ENCODE measurements at places on chromosomes 6 and 20.

GRCh38 chr20:21063276-21063675, 42.9 kb downstream of the LINC00237 start:
- DNase-seq: no peak

- no peak for DNase-seq
Measured at GRCh38 chr6:96657344-96657743, 94.4 kb downstream of the FHL5 start.

DNA sequence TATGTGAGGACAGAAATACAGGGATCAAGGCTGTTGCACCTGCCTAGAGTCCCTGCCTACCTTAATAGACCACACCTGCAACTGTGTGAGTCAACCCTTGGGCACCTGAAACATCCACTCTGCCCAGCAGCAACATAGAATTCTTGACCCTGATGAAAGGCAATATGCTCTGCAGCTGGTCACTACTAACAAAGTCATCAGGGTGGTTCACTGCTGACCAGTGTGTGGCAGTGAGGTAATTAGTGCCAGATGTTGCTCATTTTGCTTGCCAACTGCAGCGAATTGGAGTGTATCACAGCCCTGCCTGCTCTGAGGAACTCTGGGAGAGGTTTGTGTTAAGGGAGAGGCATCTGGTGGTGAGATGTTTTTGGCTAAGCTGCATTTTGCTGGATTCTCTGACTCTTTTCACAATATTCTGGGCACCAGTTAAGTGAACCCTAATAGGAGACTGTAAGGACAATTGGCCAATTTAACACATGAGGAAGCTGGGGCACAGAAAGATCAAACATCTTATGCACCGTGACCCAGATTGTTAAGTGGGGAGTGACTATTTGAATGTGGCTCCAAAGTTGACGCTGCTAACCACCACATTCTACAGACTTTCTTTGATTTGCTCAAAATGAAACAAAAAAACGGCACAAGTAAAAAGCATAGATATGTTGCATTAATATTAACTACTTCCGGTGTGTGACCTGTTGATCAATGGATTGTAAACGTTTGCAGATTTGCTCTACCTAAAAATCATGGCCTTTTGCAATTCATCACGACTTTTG, 61.9 kb upstream of the OPRM1 start:
- DNase-seq: peak; percentile 14

DNA sequence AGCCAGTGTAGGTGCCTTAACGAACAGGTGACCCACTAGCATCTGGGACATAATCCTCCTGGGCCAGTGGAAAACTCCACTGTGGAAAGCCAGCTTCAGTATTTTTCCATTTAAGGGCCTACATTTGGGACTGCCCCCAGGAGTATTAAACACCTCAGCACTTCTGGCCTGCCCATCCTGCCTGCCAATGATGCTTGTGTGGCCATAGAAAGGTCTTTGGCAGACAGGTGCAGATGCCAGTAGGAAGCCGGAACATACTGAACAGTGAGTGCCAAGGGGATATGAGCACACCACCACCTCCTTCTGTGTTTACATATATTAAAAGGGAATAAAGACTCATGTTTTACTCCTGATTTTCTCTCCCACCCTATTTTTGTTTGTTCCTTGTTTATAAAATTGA, 19.9 kb downstream of the MCM8 start:
- DNase-seq: no peak

- DNase-seq: peak; percentile 56
Measured at GRCh38 chr20:21702553-21703470, 2.7 kb upstream of the PAX1 start.

GRCh38 chr6:44869321-44869897, 458.7 kb upstream of the RUNX2 start:
- DNase-seq: no peak

DNA sequence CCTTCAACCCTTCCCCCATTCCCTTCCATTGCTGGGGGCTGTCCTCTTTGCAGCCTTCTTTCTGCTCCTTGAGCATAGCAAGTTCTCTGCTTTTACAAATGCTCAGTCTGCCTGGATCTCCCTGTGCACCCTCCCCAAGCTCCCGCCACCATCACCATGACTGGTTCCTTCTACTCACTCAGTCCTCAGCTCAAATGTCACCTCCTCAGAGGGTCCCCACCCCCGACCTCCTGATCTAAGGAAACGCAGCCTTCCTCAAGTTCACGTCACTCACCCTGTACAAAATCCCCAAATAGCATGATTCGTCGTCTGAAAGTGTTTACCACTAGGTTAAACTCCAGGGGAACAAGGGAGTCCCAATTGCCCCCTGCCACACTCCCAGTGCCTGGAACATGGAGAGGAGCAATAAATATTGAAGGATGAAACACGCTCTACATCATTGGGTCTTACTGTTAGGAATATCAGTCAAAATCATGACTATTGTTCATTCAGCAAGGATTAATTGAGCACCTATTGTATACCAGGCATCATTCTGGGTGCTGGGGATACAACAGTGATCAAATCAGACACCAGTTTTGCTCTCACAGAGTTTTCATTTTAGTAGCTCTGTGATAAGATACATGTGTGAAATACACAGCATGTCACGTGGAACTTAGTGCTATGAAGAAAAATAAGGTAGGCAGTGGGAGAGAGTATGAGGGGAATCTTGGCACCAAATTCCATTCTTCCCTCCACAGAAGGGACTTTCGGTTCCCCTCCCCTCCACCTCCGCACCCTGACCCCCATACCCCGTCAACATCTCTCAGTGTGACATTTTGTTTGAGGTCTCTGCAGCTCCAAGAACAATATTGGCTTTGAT, 15.6 kb downstream of the TP53RK start:
- DNase-seq: no peak

DNA sequence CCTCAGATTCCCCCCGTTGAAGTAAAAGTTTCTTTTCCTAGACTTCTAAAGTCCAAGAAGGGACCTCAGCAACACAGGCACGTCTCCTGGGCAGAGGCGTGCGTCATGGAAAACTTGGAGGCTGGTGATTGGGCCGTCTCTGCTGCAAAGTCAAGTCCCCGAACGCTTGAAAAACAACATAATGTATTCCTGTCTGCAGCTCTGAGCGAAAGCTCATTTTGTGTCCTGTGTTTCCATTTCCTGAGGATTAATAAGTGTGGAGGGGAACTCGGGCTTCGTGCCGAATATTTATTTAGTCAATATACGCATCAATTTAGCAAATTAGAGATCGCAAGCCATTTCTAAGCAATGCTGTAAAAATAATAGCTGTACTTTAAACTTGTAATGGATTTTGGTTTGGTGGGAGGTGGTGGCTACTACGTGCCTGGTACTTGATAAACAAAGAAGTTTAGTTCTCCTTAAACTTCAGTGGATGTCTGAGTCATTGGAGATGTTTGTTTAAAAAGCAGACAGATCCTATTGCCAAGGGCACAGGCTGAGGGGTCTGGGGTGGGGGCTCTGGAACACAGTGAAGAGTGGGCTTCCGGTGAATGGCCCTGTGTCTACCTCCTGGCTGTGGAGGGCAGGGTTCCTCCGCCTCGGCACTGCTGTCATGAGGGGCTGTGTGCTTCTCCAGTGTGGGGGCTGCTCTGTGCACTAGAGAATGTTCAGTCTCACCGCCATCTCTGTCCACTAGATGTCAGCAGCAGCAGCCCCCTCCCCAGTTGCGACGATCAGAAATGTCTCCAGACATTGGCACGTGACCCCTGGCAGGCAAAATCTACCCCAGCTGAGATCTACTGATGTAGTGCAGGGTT, 21.8 kb downstream of the PCK1 start:
- no peak for DNase-seq

GRCh38 chr6:118514689-118515088, 33.4 kb upstream of the PLN start:
- no peak for DNase-seq

DNA sequence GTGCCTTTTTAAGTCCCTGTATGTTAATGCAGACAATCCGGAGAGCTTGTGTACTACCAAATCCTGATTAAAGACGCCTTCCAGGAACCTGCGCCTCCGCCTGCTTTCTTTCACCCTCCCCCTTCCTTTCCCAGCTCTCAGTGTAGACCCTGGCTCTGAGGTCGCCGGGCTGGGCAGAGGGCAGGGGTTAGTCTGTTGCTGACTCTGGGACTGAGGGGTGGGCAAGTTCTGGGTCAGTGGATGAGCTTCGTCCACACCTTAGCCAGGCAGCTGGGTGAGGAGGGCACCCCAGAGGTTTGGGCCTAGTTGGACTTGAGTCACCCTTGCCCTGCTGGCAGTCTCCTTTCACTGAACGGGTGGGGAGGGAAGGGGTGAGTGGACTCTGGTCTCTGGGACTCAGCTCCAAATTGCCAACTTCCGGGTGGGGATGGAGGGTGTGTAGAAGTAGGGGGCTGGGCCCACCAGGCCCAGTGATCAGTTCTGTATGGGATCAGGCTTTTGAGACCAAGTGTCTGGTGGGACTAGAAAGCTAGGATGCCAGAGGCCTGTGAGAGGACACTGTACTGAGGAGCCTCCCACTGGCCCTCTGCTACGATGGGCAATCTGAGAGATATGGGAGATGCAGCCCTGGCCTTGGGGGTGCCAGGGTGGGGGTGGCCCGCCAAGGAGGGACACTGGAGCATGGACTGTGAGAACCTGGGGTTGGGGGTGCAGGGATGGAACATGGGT, 21.3 kb upstream of the SLC22A7 start:
- no peak for DNase-seq

GRCh38 chr6:144395014-144395413, 109.9 kb downstream of the UTRN start:
- no peak for DNase-seq

GRCh38 chr6:129641344-129641743, 68.6 kb downstream of the ARHGAP18 start:
- DNase-seq: peak; percentile 74

GRCh38 chr6:117555882-117556498, 46.3 kb downstream of the GOPC start:
- no peak for DNase-seq

GRCh38 chr6:151647976-151648639, 154.3 kb downstream of the CCDC170 start:
- DNase-seq: no peak

GRCh38 chr6:39092124-39092523, 22.9 kb downstream of the SAYSD1 start:
- no peak for DNase-seq

DNA sequence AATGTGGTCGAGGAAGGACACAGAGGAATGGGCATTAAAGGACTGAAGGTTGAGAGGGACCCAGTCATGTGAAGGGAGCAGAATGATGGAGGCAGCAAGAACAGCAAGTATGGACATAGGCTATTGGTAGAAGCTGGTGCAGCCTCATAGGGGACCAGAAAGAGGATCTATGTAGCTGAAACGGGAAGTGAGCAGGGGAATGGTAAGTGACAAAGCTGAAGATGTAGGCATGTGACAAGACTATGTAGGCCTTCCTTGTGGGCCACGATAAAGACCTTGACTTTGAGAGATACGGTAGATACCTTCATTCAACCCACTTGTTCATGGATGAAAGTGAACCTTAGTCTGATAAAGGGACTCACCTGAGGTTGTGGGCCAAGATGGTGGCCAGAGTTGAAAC, 3.5 kb downstream of the CTNNBL1 start:
- no peak for DNase-seq

DNA sequence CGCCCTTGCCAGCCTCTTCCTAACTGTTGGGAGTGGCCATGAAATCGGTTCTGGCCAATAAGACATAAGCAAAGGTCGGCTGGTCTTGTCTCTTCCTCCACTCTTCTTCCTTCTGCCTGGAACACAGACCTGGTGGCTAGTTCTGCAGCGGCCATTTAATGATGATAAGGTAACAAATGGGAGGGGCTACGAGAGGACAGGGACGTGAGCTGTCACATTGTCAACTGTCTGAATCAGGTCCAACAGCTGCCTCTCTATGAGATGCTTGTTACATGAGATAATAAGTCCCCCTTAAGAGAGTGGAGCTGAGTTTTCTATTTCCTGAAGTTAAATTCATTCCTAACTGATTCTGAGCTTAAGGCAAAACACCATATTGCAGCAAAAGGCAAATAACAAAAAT, 12.5 kb upstream of the TMEM242 start:
- DNase-seq: no peak

DNA sequence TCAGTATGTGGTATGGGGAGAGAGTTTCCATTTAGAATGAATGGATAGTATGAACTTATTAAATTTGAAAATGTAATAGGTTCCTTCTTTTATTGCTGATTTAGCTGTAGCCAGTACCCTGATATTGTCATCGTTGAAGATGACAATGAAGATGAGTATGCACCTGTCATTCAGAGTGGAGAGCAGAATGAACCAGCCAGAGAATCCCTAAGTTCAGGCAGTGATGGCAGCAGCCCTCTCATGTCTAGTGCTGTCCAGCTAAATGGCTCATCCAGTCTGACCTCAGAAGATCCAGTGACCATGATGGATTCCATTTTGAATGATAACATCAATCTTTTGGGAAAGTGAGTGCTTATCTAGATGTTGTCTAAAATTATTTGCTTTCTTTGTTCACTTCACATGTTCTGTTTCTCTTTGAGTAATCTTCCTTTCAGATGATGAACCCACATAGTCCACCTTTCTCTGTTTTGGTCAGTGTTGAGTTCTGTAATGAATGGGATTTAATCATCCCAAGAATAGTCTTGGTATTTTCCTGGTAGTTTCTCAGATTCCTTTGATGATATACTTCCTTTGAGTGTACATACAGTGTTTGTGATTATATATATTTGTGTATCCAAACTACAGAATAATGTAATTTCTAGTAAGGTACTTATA, 23.3 kb downstream of the HSF2 start:
- DNase-seq: no peak

GRCh38 chr20:50798650-50799049, 3.8 kb downstream of the BCAS4 start:
- no peak for DNase-seq

GRCh38 chr6:16778521-16778920, 17.3 kb upstream of the ATXN1 start:
- DNase-seq: no peak

DNA sequence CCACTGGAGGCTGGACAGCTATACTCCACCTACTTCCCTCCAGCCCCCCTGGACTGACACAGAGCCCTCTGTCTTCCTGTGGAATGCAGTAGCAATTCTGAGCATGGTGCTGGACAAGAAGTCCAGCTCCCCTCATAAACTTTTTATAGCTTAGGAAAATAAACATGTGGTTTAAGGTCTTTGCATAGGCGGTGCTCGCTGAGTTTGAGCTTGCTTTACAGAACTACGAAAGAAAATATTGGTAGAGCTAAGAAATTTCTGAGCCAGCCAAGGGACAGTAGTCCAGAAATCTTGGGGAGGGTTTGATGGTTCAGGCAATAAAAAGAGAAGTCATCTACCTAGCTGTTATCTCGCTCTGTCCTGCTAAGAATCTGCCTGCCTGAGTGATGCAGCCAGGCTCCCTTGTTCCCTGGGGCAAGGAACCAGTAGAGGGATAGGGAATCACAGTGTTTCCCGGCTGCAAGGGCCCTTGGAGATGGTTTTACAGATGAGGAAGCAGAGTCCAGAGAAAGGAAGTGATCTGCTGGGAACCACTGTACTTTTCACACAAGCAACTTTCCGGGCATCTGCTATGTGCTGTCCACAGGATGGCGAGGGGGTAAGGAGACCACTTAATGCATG, 343.4 kb downstream of the CDC5L start:
- peak; percentile 46 for DNase-seq

- DNase-seq: peak; percentile 16
Measured at GRCh38 chr20:34708621-34709043, 4.5 kb downstream of the TP53INP2 start.

GRCh38 chr6:1317302-1317815, 5.5 kb downstream of the FOXQ1 start:
- DNase-seq: no peak
